T1000 (cell line): ENCODE measurements at places on chromosomes 6 and 20.

DNA sequence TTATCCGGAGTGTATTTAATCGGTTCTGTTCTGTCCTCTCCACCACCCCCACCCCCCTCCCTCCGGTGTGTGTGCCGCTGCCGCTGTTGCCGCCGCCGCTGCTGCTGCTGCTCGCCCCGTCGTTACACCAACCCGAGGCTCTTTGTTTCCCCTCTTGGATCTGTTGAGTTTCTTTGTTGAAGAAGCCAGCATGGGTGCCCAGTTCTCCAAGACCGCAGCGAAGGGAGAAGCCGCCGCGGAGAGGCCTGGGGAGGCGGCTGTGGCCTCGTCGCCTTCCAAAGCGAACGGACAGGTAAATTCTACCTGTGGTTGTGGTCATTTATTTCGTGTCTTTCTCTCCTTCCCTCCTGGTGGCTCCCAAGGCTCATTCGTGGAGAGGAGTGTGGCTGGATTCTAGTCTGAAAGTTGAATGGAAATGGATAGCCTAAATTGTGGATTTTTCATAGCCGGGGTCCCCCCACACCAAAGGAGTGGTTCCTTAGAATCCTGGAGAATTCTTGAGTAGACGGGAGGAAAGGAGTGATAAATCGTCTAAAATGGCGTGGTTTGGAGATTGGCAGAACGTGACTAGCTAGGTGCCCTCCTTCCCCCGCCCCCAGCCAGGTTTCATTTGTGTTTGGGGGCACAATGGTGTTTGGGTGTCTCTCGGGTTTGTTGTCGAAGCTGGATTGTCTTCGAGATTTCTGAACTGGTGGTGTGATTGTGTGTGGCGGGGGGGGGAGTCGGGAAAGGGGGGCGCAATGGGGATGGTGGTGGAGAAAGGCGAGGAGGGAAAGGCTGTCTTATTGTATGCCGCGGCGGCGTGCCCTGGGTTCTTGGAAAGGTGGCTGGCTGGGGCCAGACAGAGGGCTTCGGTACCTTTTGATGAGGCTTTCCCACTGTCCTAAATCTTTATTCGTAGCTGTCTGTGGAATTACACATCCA, 673 bp downstream of the MARCKS start:
- no peak for DNase-seq

DNA sequence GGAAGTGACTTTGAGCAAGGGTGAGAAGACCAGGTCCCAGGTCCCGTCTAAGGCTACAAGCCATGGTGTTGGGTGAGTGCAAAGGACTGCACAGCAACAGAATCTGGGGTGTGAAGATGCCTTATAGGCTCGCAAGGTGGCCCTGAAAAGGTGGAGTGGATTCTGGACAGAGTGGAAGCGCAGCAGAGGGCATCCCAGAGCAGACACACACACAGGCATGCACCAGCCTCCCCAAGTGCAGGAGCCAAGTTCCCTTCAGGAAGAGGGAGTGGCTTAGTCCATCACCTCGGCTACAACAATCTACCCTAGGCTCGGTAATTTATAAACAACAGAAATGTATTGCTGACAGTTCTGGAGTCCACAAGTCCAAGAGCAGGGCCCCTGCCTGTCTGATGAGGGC, 180.1 kb upstream of the PDE10A start:
- no peak for DNase-seq

- DNase-seq, result no peak
Observed at GRCh38 chr6:145530454-145530853, 204.9 kb downstream of the EPM2A start.

- no peak for DNase-seq
Observed at GRCh38 chr20:36270744-36271638, 34.7 kb downstream of the AAR2 start.

DNA sequence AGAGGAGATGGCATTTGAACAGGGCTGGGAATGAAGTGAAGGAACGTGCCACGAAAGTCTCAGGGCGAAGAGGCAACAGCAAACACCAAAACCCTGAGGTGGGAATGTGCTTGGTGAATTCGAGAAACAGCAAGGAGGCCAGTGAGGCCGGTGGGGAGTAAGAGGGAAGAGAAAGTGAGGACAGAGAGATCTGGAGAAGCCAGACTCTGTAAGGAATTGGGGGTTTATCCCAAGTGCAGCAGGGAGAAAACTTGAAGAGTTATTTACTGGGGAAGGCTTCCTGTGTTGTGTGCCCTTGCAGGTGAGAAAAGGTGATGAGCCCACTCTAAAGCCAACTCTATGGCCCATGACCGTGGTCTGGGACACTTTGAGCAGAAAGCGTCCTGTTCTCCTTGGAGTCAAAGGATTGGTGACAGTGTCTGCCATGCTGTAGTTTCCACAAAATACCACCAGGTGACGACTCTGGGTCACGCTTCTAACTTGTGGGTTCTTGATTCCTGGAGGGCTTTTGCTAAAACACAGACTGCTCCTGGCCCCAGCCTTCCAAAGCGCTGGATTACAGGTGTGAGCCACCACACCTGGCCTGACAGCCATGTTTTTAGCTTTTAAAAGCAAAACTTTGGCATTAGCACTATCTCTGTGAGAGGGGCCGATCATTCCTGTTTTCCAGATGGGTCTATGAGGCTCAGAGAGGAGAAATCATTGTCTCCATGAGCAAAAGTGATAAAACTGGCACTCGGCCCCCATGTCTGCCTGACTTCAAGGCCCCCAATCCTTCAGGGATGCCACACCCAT, 18.0 kb upstream of the CSNK2A1 start:
- no peak for DNase-seq

GRCh38 chr6:166441325-166442078, 58.8 kb upstream of the MPC1 start:
- no peak for DNase-seq
